GM12878 (cell line): ENCODE measurements at places on chromosomes 7 and 10. TPM values are rescaled to one million over a fixed set of nuclear protein-coding genes. Genes with fewer than 3 reads are reported as not detected.

CRHR2 gene
- polyA plus RNA-seq = not detected in 2 replicates

CYP17A1 gene
- polyA plus RNA-seq = not detected in 2 replicates

LAMB4 gene
- not detected in 2 replicates for polyA plus RNA-seq

HGF gene
- polyA plus RNA-seq = 0.13 and 0.44 TPM in 2 replicates

GRID2IP gene
- not detected in 2 replicates for polyA plus RNA-seq

MYOZ1 gene
- polyA plus RNA-seq = 2.0 and 2.1 TPM in 2 replicates

PLXDC2 gene
- polyA plus RNA-seq = not detected in 2 replicates

EN2 gene
- polyA plus RNA-seq = not detected in 2 replicates

VSIR gene
- polyA plus RNA-seq = 7.0 and 8.5 TPM in 2 replicates

MYO1G gene
- 185 and 196 TPM in 2 replicates for polyA plus RNA-seq

DNA sequence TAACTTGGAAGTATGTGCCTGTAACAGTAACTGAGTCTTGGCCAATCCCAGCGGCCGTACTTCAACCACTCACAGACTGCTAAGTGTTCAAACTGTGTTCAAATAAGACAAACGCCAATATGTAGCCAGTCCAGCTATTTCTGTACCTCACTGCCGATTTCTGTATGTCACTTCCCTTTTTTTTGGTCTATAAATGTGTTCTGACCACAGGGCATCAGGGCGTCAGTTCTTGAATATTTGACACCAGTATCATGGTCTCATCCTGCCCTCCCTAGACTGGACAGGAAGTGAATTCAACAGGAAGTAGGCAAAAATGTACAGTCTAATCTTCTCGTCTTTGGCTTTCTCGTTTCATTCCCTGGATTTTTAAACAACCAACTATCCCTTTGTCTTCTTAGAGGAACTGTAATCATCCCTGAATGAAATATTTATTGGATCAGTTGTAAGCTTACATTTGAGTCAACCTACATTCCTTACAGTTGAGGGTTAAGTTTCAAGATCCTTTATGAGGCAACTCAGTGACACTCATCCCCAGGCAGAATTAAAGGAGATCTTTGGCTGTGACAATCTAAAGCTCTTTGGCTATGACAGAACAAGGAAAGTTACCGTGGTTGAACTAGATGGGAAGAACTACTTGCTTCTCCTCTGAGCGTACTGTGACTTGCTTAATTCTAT is 232.7 kb downstream of the NSUN6 start:
- no peaks in the 10 kb centered on the region for H3K27me3 ChIP-seq
- no peaks in the 10 kb centered on the region for H3K36me3 ChIP-seq
- H3K4me1 ChIP-seq = no peaks in the 10 kb centered on the region
- no peak overlapping the region for H3K4me3 ChIP-seq

- H3K27ac ChIP-seq = peak overlapping the region; percentile 84
- no peaks in the 10 kb centered on the region for H3K27me3 ChIP-seq
- DNase-seq = no peak
- H3K4me3 ChIP-seq = peak overlapping the region; percentile 75
- H3K36me3 ChIP-seq = no peaks in the 10 kb centered on the region
- peaks cover 10% of the 10 kb centered on the region for H3K4me1 ChIP-seq
These were observed 34.4 kb upstream of the GRID1 start for GRCh38 chr10:86400705-86401587.

GRCh38 chr10:49166484-49167400 is 21.4 kb downstream of the TMEM273 start:
- peaks cover 3% of the 10 kb centered on the region for H3K4me1 ChIP-seq
- no peak overlapping the region for H3K4me3 ChIP-seq
- peaks cover 4% of the 10 kb centered on the region for H3K36me3 ChIP-seq
- H3K27ac ChIP-seq = no peak overlapping the region
- H3K27me3 ChIP-seq = no peaks in the 10 kb centered on the region

GRCh38 chr7:36763132-36763816 is 39.0 kb upstream of the AOAH start:
- no peaks in the 10 kb centered on the region for H3K27me3 ChIP-seq
- no peak for DNase-seq
- no peak overlapping the region for H3K4me3 ChIP-seq
- H3K36me3 ChIP-seq = no peaks in the 10 kb centered on the region

GRCh38 chr7:113796557-113796956 is 122.3 kb downstream of the PPP1R3A start:
- H3K27ac ChIP-seq = no peak overlapping the region
- H3K4me1 ChIP-seq = no peaks in the 10 kb centered on the region
- H3K36me3 ChIP-seq = no peaks in the 10 kb centered on the region
- no peak for DNase-seq

DNA sequence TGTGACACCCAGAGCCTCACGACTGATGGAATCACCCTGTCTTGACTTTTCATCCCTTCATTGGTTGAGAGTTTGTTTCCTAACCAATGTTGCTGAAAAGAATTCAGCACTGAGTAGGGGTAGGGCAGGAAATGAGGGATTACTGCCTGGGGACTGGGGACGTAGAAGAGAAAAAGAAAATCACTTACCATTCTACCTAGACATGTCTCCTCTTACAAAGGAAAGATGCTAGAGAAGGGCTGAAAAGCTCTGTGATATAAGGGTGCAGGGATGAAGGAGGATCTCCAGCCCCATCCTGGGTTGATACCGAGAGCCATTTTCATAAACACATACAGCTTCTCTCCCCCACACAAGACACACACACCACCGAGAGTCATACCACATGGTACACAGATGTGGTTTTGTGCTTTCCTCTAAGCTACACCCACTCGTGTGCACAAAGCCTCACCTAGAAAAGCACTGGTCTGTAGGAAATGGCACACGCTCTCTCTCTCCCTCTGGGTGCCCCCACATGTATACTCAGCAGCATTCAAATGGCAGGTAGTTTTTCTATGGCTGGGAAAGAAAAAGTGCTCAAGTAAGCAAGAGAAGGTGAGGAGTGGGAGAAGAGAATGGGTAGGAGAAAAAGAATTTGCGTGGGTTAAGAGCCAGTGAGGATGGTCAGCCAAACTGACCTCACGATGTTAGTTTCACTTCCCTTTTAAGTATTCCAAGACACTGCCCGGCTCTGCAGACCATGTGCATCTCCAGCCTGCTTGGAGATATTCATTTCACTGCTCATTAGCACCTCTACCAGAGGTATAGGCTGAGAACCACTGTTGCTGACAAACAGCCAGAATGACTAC is 85.8 kb downstream of the CALD1 start:
- H3K4me1 ChIP-seq = no peaks in the 10 kb centered on the region
- H3K4me3 ChIP-seq = no peak overlapping the region
- no peaks in the 10 kb centered on the region for H3K27me3 ChIP-seq
- no peaks in the 10 kb centered on the region for H3K36me3 ChIP-seq
- peak; percentile 19 for DNase-seq

- H3K27ac ChIP-seq = no peak overlapping the region
- H3K27me3 ChIP-seq = peaks cover 9% of the 10 kb centered on the region; the same call in 1 of the 2 replicates
- peak overlapping the region; percentile 89 for H3K4me3 ChIP-seq
- H3K36me3 ChIP-seq = no peaks in the 10 kb centered on the region
- DNase-seq = no peak
These were observed 1.8 kb downstream of the FRAT2 start for GRCh38 chr10:97332591-97333350.

GRCh38 chr10:86304436-86304835 is 62.2 kb downstream of the GRID1 start:
- no peak overlapping the region for H3K4me3 ChIP-seq
- no peak for DNase-seq
- H3K27ac ChIP-seq = no peak overlapping the region
- no peaks in the 10 kb centered on the region for H3K4me1 ChIP-seq
- H3K36me3 ChIP-seq = no peaks in the 10 kb centered on the region

GRCh38 chr7:111103678-111104274 is 12.8 kb downstream of the LRRN3 start:
- H3K4me1 ChIP-seq = peaks cover 11% of the 10 kb centered on the region
- no peaks in the 10 kb centered on the region for H3K36me3 ChIP-seq
- H3K27ac ChIP-seq = peak overlapping the region; percentile 24; the same call in 1 of the 2 replicates
- no peak overlapping the region for H3K4me3 ChIP-seq
- H3K27me3 ChIP-seq = no peaks in the 10 kb centered on the region
- no peak for DNase-seq

DNA sequence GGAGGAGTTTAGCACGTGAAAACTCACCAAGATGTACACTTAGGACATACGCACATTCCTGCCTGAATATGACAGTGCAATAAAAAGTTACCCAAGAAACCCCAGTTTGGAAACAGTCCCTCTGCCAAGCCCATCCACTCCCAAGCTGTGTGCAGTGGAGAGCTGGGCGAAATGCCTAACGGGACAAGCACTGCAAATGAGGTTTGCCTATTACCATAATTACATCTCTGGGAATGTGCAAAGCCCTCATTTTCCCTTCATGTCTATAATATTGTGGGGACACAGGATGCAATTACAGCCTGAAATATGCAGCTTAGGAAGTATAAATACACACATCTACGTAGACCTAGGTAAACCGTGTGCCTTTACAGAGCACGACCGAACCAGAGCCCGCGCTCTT is 117.5 kb downstream of the PLXNA4 start:
- DNase-seq = no peak
- no peaks in the 10 kb centered on the region for H3K27me3 ChIP-seq
- no peaks in the 10 kb centered on the region for H3K4me1 ChIP-seq

DNA sequence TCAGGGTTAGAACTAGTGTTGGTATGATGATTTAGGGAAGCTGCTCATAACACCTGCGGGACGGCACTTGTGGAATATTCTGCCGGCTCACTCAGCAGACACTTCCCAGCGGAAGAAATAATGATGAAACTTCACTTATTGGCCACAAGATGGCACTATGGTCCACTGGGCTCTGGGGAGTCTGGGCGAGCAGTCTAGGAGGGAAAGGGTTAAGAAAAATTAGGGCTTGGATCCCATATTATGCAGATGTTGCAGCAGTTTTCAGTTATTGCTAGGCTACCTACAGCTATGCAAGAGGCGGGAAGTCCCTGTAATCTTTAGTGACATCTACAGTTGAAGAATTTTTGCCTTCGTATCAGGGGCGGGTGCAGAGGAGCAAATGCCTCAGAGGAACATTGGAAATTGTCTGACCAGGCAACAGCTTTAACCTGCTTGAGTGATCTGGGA is 238.7 kb upstream of the PRSS58 start:
- no peak overlapping the region for H3K4me3 ChIP-seq
- H3K27ac ChIP-seq = no peak overlapping the region
- no peaks in the 10 kb centered on the region for H3K27me3 ChIP-seq

GRCh38 chr7:150439967-150440366 is 10.5 kb upstream of the GIMAP8 start:
- H3K27me3 ChIP-seq = no peaks in the 10 kb centered on the region
- DNase-seq = no peak
- H3K36me3 ChIP-seq = peaks cover 14% of the 10 kb centered on the region; the same call in 1 of the 2 replicates
- no peak overlapping the region for H3K27ac ChIP-seq

DNA sequence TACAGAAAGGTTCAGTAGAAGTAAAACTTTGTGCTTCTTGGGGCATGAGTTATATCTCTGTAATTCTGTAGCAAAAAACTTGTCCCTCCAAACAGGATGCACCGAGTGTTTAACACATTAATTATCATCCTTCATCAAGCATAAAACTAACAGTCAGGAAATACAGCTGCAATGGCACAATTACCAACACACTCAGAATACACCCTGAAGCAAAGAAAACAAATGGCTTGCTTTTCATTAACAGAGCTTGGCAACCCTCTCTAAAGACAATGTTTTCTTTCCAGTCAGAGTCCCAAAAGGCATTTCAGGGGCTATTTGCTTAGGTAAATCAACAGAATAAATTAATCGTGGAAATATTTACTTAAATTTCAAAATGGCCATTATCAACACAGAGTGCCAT is 107.7 kb downstream of the ICA1 start:
- no peak overlapping the region for H3K4me3 ChIP-seq
- no peak overlapping the region for H3K27ac ChIP-seq
- DNase-seq = no peak
- no peaks in the 10 kb centered on the region for H3K36me3 ChIP-seq
- H3K27me3 ChIP-seq = no peaks in the 10 kb centered on the region
- peaks cover 2% of the 10 kb centered on the region; the same call in 1 of the 2 replicates for H3K4me1 ChIP-seq

- no peak overlapping the region for H3K27ac ChIP-seq
- DNase-seq = no peak
- no peaks in the 10 kb centered on the region for H3K4me1 ChIP-seq
- no peaks in the 10 kb centered on the region; the same call in 1 of the 2 replicates for H3K27me3 ChIP-seq
These were observed 96.6 kb upstream of the GPR26 start for GRCh38 chr10:123569436-123570035.

DNA sequence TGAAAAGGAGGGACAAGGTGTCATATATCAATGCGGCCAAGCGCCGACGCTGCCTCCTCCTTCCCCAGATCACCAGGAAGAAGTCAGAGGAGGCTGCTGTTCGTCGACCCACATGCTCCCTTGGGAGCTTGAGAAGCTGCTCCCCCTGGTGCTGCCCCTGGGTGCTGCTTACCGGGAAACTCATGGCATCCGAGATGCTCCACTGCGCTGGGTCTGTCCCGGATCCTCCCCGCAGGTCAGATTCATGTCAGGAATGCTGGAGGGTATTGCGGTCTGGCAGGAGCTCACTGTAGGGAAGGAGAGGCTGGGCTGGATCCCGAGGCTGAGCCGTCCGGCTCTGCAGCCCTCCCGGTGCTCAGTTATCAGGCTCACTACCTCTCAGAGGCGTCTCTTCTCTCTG is 123.7 kb upstream of the FAM20C start:
- H3K4me3 ChIP-seq = no peak overlapping the region
- H3K4me1 ChIP-seq = no peaks in the 10 kb centered on the region
- no peak for DNase-seq
- no peaks in the 10 kb centered on the region for H3K36me3 ChIP-seq

DNA sequence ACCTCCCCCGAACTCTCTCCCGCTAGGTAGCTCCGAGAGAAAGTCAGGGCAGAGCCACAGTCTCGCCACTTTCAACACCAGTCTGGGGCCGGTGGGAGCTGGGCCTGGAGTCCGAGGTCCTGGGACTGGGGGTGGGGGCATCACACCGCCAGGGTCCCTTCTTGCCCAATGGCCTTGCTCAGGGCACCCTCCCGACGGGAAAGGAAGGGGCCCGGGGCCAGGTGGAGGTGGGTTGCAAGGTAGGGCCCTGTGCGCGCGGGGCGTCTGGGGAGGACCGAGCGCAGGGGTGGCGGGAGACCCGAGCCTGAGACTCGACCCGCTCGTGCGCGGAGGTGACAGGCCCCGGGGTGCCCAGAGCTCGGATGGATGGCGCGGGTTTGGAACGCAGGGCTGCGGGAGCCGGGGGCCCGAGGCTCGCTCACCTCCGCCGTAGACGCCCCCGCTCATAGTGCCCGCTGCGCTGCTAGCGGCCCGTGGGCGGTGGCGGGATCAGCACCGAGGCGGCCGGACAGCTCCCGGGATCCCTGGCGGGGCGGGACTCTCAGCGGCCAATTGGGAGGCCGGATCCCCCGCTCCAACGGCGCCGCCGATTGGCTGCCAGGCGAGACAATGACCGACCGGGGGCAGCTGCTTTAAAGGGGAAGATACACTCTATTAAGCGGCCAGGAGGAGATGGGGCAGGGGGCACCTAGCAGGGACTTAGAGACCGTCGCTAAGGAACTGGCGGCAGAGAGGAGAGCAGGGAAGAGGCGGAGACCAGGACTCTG is at the start of gene ACTL6B:
ACTL6B (minus strand) TSS at position 541 of the 767 bp plus-strand sequence; CDS start at position 447, 94 bp downstream.
- H3K27ac ChIP-seq = no peak within 1 kb of the TSS
- DNase-seq = no peak
- no peak within 1 kb of the TSS for H3K4me3 ChIP-seq
- no peaks in the 10 kb centered on the region for H3K27me3 ChIP-seq
- no peaks in the 10 kb centered on the region for H3K4me1 ChIP-seq
- H3K36me3 ChIP-seq = no peaks in the 10 kb centered on the region
